BJ (cell line): ENCODE measurements at places on chromosomes 2 and 18.

- DNase-seq, result no peak
These were observed 160.4 kb upstream of the FOSL2 start for GRCh38 chr2:28232295-28232694.

GRCh38 chr2:212640428-212640827 is 101.8 kb upstream of the ERBB4 start:
- DNase-seq, result no peak

GRCh38 chr2:42085706-42086487 is 38.1 kb downstream of the PKDCC start:
- DNase-seq, result no peak

DNA sequence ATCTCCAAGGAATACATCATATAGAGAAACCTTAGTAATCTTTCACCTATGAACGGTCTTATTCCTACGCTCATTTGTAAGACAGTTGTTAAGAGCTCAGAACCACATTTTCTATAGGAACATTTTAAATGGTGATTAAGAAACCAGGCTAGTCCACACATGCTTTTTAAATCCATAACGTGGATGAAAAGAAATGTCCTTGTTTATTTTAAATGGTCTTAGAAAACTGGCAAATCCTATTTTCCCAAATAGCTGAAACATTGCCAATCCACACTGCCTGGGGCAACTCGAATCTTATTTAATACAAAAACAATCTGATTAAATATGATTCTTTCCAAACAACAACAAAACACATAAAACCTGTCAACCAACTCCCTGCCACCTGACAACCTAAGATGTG is 23.7 kb downstream of the METTL8 start:
- DNase-seq, result no peak

- DNase-seq, result peak; percentile 58
These were observed 96.5 kb upstream of the PIEZO2 start for GRCh38 chr18:11245879-11246278.

- DNase-seq, result no peak
These were observed 40.7 kb downstream of the PKP4 start for GRCh38 chr2:158497486-158497885.

GRCh38 chr2:226660124-226660523 is 139.5 kb downstream of the IRS1 start:
- DNase-seq, result no peak

DNA sequence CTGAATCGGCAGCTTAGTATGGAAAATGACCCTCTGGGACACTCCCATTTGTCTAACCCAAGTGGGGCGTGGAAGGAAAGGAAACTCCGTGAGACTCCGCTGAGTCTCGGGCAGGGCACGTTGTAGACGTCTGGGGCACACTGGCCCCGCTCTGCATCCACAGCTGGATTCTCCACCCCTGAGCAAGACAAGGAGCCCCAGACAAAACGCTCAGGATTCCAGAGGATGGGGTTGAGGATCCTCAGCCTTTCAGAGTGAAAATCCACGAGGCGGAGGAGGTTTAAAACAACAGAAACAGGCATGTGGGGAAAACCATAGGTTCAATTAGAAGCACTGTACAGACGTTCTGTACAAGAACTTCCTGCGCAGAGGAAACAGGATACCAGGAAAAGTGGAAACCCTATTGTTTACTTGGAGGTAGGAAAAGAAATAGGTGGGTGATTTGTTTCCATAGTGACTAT is 124.9 kb upstream of the ZNF236 start:
- DNase-seq, result no peak

DNA sequence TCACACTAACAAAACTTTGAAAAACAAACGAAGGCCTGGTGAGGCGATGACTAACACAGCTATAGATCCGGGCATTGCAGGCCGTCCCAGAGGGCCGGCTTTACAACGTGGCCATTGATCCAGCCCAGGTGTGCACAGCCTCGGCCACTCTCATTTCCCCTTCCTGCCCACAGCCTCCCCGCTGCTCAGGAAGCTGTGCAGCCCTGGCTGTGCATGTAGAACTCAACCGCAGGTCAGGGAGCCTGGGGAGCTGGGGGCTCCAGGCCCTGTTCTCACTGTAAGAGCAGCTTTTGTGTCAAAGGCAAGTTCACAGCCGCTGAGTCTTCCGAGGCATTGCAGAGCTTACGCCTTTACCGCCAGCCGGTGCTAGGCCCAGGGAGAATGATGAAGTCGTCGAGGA is 87.2 kb downstream of the LONRF2 start:
- no peak for DNase-seq

DNA sequence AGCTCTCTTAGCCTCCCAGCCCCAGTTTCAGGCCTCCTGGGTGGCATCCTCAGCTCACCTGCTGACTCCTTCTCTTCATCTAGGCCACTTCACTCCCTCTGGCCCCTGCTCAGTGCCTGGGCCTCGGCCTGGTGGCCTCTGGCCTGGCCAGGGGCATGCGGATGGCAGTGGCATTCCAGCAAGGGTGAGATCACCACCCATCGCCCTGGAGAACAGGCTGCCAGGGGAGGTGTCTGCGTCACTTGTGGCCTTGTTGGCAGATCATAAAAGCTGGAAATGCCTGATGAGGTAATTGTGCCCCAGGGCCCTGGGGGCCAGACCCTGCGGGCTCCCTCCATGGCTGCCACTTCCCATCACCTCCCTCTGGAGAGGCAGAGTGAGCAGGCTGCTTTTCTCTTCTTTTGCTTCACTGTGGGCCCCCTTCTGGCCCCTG is 72.5 kb upstream of the SMAD2 start:
- no peak for DNase-seq

DNA sequence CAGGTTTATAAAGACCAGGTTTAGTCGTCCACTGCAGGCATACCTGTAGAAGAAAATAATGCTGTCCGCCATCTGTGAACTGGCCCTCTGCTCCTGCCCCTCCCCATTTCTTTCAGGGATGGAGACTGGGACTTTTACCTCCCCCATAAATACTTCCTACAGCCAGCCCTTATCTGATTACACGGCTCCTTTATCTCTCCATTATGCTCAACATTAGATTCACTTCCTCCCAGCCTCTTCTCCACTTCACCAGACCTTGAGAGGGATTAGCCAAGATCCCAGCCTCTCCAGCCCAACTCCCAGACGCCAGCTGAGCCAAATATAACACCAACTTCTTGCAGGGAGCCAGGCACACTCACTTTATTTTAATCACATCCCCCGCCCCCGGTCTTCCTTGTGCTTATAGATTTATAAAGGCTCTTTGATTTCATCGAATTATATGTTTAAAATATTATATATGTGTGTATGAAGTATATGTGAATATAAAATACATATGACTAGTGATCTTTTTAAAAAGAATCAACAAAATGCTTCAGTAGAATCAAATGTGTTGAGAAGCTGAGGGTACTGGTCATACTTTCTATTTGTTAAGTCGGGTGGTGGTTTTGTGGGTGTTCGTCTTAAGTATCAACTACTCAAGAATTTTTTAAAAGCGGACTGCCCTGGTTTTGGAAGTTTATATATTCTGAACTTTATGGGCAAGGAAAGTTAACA is 81.0 kb downstream of the SPRED2 start:
- DNase-seq, result no peak

- no peak for DNase-seq
These were observed 6.5 kb downstream of the TANK start for GRCh38 chr2:161166538-161167409.

- DNase-seq, result peak; percentile 63
These were observed 78.4 kb downstream of the TRIM43 start for GRCh38 chr2:95670167-95670566.

DNA sequence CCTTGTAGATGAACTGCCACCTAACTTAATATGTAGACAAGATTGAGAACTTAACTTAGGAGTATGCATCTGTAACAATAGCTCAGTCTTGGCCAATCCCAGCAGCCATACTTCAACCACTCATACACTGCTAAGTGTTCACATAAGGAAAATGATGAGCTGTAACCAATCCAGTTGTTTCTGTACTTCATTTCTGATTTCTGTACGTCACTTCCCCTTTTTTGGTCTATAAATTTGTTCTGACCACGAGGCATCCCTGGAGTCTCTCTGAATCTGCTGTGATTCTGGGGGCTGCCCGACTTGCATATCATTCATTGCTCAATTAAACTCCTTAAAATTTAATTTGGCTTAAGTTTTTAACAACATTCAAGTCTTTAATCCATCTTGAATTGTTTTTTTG is 6.4 kb downstream of the SH3YL1 start:
- no peak for DNase-seq

DNA sequence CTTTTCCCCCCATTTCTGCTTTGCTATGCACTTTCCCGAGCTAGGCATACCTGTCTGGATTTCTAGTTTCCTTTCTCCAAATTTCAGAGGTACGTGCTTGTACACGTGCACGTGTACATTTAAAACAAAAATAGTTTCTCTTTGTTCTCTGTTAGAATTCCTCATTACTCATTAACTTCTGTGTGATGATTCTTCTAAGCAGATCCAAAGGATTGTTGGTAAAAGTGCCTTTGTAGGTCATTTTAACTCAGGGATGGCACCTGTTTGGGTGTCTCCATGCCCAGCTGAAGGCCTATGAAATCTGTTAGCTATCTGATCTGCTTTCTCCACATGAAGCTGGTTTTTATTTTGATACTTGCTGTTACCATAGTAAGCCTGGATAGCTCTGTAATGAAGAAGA is 264.3 kb downstream of the LPIN1 start:
- no peak for DNase-seq

DNA sequence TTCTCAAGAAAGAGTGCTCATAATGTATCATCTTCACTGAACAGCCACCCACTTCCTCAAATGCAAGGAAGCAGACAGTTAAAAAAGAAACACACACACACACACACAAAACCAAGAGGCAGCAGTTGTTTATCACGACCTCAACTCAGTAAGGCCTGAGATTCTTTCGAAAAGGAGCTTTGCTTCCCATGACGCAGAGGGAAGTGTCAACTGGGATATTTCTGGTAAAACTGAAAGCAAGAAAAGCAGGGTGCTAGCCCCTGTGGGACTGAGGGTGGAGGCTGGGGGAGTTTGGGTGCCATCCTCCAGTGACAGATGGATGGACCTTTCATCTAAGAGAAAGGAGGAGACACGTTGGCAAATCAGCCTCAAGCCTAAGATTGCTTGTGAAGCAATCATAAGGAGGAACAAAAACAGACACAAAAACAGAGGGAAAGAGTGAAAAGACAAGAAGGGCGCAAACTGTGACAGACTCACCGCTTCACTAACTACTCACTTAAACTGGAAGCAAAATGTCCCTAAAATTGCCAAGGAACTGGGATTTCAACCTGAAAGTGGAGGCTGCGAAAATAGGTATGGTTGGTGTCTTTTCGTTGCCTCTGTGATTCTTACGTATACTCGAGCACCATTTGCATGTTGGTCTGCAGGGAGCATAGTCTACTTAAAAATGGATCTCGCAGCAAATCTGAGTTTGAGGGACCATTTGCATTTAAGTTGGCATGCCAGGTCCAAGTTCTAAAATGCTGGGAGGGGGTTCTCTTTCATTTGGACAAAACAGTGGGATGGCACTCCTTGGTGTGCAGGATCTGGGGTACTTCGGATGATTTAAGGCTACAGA is at the start of gene ARHGAP25:
Gene ARHGAP25, plus strand, starts transcription at position 124 of the 838 bp plus-strand sequence. Its CDS starts 389 bp downstream, at position 513.
- DNase-seq, result no peak

DNA sequence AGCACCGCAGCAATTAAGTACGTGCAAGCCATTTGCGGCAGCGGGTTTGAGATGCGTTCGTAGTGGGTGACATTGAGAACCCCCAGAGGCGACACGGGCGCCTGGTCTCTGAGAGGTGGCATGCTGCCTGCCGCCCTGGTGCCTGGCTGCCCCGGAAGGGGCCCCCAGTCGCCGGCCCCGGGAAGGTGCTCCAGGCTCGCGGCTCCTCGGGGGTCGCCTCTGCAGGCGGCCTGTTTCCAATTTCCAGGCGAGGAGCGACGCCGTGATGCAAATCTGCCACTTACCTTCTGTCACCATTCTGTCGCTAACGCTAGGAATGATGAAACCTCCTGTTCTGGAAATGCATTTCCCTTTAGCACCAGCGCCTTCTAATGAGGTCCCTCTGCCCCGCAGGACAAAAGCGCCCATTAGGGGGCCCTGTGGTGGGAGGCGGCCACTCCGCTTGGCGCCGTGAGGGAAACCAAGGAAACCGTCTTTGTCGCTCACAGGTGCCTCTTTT is 13.0 kb downstream of the KIF5C start:
- no peak for DNase-seq

- DNase-seq, result no peak
These were observed 22.5 kb downstream of the EHBP1 start for GRCh38 chr2:62727876-62728566.

DNA sequence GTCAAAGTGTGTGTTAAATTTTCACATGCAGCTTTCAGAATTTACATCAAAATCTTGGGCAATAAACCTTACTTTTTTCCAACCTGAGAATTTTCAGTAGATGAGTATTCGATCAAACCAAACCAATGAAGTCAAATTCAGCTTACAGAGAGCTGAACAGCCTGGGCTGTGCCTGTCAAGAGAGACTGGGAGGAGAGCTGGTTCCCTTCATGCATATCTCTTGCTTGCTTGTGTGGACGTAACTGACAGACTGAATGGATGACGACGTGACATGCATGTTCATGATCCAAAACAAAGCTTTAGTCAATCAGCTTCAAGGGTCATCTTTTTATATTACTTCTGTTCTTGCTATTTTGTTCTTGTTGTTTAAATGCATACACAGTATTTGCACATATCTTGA is 145.2 kb downstream of the GALNT3 start:
- DNase-seq, result no peak

GRCh38 chr2:169562519-169562918 is 11.1 kb downstream of the FASTKD1 start:
- DNase-seq, result no peak

GRCh38 chr18:58992301-58993231 is 127.9 kb downstream of the ZNF532 start:
- no peak for DNase-seq

GRCh38 chr2:170436077-170436943 is 258.4 kb downstream of the MYO3B start:
- DNase-seq, result no peak

DNA sequence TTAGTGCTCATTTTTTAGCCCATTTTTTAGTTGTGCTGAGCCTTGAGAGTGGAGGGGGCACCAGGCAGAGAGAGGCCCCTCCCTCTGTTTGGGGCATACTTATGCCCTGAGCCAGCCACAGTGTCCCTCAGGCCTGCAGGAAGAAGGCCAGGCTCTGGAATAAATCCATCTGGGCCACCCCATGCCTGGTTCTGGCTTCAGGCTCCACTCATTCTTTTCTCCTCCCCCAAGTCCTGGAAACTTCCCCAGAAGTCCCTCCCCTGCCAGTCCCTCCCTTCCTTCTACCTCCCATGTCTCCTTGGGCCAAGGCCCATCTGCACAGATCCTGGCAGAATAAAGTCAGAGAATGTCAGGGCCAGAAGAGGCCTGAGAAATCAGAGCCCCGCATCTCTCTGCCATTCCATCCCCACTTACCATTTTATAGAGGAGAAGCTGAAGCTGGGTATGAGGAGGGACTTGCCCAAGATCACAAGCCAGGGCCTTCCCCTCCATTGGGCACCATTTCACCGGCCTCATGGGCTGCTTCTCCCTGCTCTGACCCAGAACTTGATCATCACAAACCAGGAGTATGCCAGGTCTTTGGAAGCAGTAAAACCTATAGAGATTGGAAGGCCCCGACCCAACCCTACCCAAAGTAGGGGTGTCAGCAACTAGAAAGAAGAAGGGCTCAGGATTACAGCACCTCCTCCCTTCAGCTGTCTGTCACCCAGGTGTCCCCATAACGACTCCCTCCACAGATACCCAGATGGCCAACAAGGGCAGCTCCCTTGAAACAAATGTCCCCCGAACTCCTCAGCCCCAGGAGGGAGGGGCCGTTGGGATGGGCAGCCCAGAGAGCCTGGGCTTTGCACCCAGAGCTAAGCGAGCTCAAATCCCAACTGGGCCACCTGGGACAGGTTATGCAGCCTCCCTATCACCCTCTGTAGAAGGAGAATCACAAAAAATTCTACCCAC is 108.4 kb downstream of the POLR1A start:
- DNase-seq, result no peak

GRCh38 chr2:170409164-170409535 is 231.2 kb downstream of the MYO3B start:
- no peak for DNase-seq

- no peak for DNase-seq
These were observed 385.1 kb upstream of the MEX3C start for GRCh38 chr18:51582551-51582950.
